NCI-H1105 treated with DMSO at 0.1 percent for 48 hours (cell line): ENCODE measurements at places on chromosomes 4 and X.

GRCh38 chr4:39664828-39665731 lies 26.4 kb upstream of the SMIM14 start:
- no peak for DNase-seq

GRCh38 chr4:6562931-6563901 lies 11.8 kb upstream of the MAN2B2 start:
- no peak for DNase-seq

- DNase-seq, result no peak
Measured at GRCh38 chrX:38973322-38973721, 172.1 kb downstream of the MID1IP1 start.

DNA sequence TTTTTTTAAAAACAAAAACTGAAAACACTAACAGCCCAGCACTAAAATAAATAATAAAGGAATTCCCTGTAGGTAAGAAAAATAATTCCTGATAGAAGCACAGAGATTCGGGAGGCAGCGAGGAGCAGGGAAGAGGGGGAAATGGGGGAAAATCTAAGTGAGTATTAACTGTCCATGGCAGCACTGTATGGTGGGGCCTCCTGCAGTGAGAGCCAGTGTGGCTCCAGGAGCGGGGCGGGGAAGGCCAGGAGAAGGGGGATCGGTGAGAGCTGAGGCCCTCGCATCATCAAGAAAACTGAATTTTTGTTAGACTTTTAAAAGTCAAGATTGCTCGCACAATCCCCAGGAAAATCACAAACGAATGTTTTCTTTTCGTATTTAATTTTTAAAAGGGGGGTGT lies 14.1 kb downstream of the RNF212 start:
- DNase-seq, result no peak

GRCh38 chrX:48835524-48836329 lies at the start of gene PCSK1N:
Gene PCSK1N (minus strand): TSS chrX:48835610. CDS start chrX:48835532, 78 bp downstream.
- peak; percentile 80 for DNase-seq

GRCh38 chr4:21709761-21710160 lies 238.8 kb downstream of the KCNIP4 start:
- DNase-seq, result no peak

GRCh38 chrX:2492531-2493218 lies 8.1 kb downstream of the DHRSX start:
- DNase-seq, result no peak

DNA sequence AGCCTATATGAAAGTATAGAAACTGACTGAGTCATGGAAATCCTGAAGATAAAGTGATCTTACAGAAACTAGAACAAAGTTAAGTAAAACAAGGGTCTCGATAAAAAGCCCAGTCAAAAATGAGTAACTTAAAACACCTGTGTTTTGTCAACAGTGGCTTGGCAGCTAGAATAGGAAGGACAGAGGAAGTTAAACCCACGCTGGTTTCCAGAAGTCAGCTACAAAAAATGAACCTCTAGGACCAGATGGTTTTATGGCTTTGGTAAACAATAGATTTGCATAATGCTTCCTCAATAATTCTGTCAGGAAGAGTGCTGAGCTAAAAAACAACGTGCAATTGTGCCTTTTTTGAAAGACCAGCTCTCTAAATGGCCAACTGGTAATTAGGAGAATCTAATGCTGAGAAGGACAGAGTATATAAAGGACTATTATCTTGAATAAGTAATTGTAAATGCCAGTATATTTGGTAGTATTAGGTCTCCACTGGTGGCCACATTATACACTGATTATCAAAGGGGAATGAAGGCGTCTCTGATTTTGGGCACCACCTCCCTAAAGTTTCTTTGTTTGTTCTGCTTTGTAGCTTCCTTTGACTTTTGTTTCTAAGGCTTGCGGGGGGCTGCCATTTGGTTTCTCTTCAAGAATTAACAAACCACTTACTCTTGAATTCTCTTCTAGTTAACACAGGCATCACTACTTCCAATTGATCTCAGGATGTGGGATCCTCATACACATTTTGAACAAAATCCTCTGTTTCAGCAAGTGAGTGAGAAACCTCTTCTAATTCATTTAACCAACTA lies 72.2 kb upstream of the PPP3CA start:
- DNase-seq, result peak; percentile 55

- no peak for DNase-seq
Measured at GRCh38 chr4:185925910-185926360, 113.9 kb upstream of the SORBS2 start.

GRCh38 chr4:147942729-147943128 lies 210.8 kb downstream of the ARHGAP10 start:
- DNase-seq, result no peak

DNA sequence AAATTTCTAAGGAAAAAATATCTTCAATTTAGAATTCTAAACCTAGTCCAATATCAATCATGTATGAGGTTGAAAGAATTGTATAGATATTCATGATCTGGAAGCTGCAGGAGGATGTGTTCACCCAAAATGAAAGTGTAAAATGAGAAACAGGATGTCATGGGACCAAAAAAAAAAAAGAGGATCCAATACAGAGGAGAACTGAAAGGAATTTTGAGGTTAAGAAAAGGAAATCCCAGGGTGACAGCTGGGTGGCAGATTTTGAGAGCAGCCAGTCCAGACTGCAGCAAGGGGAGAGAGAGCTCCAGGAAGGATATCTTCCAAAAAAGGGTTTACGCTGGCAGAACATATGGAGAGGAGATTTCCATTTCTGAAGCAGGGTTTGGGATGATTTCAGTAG lies 38.9 kb downstream of the TLR10 start:
- no peak for DNase-seq

GRCh38 chrX:97155816-97156215 lies 272.1 kb downstream of the RPA4 start:
- DNase-seq, result no peak

GRCh38 chrX:39140581-39140980 lies 339.3 kb downstream of the MID1IP1 start:
- DNase-seq, result no peak
